ENCODE measurements at places on chromosomes 6 and 20.
A peak's percentile ranks its signal among the peaks of the same experiment; 100 is the strongest.

DNA sequence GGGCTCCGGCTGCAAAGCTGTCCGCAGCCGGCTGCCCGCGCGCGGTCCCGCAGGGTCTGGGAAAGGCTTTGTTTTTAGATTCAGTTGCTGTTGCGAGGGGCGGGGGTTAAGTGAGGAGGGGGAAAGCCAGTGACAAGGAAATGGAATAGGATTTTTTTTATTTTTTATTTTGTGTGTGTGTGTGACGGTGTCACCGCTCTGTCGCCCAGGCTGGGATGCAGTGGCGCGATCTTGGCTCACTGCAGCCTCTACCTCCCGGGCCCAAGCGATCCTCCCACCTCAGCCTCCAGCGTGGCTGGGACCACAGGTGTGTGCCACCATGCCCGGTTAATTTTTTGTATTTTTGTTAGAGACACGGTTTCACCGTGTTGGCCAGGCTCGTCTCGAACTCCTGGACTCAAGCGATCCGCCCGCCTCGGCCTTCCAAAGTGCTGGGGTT lies 615 bp upstream of the UBE2J1 start:
- DNase-seq = peak; percentile 9

DNA sequence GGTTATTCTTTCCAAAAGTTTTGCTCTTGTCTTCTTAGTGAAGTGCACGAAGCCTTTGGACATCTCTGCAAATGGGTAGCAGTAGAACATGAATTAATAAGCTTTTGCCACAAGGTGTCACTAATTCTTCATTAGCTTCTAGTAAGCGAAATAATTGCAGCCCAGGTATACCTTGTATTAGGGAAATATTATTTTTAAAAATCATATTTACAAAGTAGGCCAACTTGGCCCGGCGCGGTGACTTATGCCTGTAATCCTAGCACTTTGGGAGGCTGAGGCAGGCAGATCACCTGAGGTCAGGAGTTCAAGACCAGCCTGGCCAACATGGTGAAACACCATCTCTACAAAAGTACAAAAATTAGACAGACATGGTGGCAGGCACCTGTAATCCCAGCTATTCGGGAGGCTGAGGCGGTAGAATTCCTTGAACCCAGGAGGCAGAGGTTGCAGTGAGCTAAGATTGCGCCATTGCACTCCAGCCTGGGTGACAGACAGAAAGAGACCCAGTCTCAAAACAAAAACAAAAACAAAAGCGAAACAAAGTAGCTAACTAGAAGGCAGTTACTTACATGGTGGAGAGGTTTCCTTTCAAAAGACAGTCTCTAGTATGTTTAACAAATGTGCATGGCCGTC lies 8.8 kb upstream of the RSPH3 start:
- no peak for DNase-seq

DNA sequence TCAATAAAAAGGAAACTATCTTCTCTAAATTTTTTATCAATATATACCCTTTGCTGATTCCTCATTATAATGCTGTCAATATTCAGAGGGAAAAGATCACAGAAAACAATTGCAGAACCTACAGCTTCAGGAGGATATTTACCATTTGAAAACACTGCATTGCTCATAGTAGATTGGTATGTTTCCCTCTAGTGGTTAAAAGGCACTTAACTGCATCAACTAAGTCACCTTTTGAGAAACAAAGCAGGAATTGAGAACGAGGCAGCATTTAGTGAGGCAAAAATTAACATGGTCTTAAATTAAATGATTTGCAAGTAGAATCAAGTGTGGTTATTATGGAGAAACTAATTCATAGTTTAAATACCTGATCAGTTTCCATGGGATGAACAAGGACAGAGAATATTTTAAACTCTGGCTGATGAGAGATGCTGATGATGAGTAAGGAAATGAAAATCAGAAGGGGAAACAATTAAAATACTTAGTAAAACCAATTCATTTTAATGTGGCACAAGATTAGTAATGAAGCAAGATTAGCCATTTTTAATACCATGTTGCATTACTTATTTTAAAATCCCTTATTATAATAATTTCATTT lies 642.1 kb downstream of the EPHA7 start:
- no peak for DNase-seq

DNA sequence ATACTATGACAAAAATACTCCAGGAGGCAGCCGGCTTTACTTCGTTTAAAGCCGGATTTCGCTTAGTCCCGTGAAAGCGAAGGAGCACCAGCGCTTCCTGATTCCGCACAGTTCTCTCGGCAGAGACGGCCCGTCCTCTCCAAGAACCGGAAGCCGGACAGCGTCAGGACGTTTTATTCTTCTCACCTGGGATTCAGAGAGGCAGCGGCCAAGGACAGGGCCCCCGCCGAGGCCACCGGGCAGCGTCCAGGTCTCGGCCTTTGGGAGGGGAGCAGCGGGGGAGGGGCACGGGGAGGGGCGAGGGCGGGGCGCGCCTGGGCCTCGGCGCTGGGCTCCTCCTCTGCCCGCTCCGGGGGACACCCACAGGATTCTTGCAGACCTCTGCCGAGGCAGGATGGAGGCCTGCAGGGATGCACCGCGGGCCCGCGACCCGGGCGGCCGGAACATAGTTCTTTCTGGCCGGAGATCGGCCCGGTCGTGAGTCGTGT lies 2.8 kb upstream of the DIDO1 start:
- peak; percentile 62 for DNase-seq

DNA sequence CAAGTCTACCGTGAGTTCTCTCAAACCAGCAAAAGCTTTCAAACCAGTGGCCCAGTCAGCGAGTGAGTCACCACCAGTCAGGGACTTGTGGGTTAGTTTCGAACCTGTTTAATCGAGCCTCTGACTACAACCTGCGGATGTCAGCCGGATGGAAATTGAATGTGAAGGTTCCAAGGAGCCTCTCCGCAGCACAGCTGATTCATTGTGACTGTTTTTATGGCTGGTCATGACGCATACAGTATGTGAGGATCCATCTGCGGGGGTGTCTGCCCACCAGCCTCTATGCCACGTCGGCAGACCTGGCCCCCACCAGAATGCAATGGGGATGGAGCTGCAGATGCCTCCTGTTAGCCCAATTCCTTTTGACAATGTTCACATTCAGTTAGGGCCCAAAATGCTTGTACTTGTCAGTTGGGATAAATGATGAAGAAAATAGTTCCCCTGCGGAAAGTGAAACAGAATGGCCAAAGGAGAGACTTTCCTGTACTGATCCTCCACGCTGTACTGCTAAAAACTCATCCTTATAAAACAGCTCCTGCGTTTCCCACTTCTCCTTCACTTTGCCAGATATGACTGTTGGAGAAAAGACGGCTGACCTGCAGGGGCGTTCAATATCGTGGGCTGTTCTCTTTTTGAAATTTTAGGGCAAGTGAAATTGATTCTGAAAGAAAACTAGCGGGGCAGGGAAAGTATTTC lies 206.6 kb downstream of the TFAP2B start:
- DNase-seq = no peak

DNA sequence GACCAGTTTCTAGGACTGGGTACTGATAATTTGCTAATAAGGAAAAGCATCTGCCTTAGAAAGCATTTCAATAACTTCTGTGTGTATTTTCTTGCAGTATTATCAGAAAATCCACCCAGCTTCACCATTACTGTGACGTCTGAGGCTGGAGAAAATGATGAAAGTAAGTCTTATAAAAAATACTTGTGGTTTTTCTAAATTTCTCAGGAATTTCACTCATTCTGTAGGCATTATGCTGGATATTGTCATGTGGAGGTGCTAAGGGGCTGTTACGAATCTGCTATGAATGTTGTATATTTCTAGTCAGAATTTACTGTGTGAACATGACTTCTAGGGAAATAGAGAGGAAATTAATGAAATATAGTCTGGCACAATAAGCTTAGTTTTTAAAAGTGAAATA lies 8.9 kb downstream of the RWDD1 start:
- DNase-seq = no peak

GRCh38 chr6:156337801-156338200 lies 439.4 kb upstream of the ARID1B start:
- no peak for DNase-seq

- no peak for DNase-seq
Measured at GRCh38 chr6:158684311-158684710, 34.5 kb downstream of the SYTL3 start.

DNA sequence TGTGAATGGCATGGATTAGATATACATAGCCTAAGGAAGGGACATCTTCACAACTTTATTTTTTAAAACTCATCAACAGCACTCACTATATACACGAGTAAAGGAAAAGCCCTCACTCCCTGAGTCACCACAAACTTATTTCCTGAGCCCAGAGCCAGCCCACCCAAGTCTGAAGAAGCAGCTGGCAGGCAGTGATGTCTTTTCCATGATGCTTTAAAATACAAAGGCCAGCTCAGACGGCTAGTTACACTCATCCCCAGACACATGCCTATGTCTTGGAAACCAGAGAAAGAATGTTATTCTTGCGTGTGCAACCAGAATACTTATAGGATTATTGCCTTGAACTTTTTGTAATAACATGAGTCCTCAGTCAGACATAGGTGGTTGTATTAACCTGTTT lies 114.4 kb downstream of the ADGRG6 start:
- DNase-seq = no peak

DNA sequence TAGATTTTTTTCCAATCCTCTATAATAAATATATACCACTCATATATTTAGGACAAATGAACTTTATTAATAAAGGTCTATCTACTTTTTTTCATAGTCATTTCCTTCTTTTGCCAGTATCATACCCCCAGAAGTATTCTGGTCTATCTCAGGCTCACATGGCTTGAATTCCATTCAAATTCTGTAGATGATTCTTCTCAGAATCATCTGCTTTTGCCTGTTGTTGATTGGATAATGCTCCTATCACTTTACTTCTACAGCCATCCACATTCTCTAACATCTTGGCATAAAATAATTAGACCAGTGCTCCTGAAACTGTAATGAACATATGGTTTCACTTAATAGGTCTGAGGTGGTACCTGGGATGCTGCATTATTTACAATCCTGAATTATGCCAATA lies 121.2 kb downstream of the GFRAL start:
- no peak for DNase-seq

DNA sequence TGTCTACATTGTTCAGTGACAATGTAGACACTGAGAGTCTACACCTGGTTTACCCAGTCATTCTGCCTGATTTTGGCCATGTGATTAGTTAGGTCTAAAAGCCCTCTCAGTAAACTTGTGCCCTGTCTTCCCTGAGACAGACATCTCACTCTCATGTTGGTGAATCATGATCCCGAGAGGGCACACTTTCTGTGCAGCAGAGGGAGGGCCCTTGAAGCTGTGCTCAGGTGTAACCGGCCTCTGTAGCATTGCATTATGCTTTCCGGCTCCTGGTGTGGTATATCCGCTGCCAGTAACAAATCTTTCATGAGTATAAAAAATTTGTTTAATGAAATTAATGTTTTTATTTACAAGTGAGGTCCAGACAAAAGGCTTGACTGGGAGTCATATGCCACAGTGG lies 85.0 kb downstream of the RALGAPA2 start:
- no peak for DNase-seq

DNA sequence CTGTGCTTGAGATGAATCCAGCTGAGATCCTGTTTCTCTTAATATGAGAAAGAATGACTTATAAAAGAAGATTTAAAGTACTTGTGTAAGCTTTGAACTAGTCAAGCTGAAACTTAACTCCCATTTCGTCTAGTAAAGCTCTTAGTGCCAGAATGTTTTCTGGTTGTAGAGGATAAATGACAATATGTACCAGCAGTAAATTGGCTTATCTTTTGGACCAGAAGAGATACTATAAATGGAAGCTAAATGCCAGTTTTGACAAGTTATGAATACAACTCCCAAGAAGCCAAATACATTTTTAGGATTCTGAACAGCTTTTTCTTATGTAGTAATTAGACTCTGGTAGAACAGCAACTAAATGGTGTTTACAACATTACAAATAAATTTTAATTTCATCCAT lies 608.7 kb downstream of the EYS start:
- no peak for DNase-seq

DNA sequence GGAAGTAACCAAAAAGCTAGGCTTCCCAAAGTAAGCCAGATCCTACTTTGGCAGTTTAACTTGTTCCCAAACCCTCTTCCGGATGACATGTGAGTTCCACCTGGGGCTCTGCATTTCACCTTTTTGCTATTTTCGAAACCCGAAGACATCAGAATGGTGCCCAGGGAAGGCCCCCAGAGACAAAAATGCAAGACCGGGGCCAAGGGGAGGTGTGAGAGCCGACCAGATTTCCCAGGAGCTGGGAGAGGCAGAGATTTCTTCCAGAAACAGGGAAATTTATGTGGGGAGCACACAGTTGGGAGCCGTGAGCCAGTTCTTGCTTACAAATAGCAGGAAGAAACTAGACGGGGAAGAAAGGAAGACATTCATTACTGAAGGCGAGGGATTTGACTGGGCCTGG lies 209.7 kb downstream of the ZNF217 start:
- DNase-seq = no peak

GRCh38 chr20:40956542-40957264 lies 71.9 kb upstream of the TOP1 start:
- DNase-seq = no peak

GRCh38 chr20:37533154-37533715 lies 5.6 kb upstream of the BLCAP start:
- DNase-seq = no peak

DNA sequence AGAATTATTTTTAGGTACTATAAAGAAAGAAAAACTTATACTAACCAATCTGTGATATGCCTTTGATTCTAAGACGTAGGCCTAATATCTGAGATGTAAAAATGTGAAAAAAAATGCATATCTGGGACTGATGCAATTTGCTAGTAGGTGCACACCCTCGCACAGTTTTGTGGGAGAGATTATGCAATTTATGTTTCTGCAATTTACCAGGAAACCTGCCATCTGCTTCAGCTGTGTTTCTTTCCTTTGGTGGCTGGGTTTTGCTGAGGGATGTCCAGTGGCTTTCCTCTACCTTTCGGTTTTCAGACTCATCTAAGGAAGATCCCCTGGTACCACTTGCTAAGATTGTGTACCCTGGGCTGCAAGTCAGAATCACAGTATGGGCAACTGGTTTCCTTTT lies 186.9 kb downstream of the ZFP64 start:
- no peak for DNase-seq

DNA sequence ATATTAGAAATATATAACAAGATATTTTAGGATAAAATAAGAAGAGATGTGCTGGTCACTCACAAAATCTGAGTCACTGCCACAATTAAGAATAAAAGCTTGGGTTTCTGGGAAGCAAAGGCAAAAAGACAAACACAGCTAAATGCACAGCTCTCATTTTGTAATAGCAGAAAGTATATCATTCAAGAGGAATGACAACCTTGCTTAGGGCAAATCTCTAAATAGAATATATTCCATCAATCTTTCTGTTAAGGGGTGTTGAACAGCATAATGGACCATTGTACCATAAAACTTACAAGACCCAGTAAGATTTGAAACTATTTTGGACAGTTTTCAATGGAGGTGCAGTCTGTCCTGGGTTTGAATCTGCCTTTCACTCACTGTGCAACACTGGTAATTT lies 464.9 kb upstream of the SOX4 start:
- DNase-seq = no peak

GRCh38 chr6:150313781-150314180 lies 55.0 kb upstream of the IYD start:
- no peak for DNase-seq

DNA sequence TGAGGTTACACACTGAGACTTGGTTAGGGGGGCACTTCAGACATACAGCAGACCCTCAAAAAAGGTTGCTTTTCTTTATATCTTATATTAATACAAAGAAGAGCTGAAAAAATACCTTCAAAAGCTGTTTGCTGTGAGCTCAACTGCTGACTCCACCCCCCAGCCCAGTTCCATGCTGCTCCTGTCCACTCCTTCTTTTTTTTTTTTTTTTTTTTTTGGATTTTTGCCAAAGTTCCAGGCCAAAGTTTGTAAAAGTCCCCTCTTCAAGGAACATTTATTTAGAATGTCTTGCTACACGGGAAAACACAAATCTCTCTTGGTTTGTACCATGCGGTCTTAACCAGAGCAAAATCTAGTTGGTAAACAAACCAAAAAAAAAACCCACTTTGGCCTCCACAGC lies 85.3 kb upstream of the AKAP12 start:
- no peak for DNase-seq

Measured in stimulated activated CD4-positive, alpha-beta T cell treated with anti-CD3 and anti-CD28 coated beads, Interleukin-4, amount 100 ng/mL, for 1 hour (primary cell).